ENCODE measurements at places on chromosomes 16 and 17. TPM values are rescaled to one million over a fixed set of nuclear protein-coding genes. Genes with fewer than 3 reads are reported as not detected.

DNA sequence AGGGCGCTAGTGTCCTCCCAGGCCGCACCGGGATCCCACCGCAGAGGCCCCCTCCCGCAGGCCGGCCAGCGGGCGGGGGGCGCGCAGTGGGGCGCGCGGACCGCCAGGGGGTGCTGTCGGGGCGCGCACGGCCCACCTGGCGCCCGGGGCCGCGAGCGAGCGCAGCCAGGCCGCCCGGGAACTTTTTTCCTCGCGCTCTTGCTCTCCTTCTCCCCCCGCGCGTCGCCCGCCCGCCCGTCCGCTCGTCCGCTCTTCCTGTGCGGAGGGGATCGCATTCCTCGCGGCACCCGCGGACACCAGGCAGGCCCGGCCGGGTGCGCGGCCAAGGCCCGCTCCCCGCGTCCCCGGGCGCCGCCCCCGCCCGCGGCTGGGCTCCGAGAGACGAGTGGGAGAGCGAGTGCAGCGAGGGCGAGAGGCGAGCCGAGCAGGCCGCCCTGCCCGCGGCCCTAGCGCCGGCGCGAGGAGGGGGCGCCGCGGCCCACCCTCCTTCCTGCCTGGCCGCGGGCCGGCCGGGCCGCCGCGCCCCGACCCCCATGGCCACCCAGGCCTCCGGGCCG is at the start of gene RAI1:
Gene RAI1, plus strand, starts transcription at position 272 of the 557 bp plus-strand sequence. CDS start 111,491 bp downstream, outside the sequence.
- H3K27me3 ChIP-seq = no peaks in the 10 kb centered on the region
- H3K4me3 ChIP-seq = peak within 1 kb of the TSS; percentile 82
- H3K27ac ChIP-seq = peak within 1 kb of the TSS; percentile 91
- peak; percentile 44 for DNase-seq

GRCh38 chr17:59074494-59074893 is 32.2 kb downstream of the TRIM37 start:
- peaks cover 9% of the 10 kb centered on the region for H3K36me3 ChIP-seq
- H3K4me1 ChIP-seq = no peaks in the 10 kb centered on the region
- no peak overlapping the region for H3K27ac ChIP-seq
- no peak overlapping the region for H3K4me3 ChIP-seq
- no peaks in the 10 kb centered on the region for H3K27me3 ChIP-seq

DNA sequence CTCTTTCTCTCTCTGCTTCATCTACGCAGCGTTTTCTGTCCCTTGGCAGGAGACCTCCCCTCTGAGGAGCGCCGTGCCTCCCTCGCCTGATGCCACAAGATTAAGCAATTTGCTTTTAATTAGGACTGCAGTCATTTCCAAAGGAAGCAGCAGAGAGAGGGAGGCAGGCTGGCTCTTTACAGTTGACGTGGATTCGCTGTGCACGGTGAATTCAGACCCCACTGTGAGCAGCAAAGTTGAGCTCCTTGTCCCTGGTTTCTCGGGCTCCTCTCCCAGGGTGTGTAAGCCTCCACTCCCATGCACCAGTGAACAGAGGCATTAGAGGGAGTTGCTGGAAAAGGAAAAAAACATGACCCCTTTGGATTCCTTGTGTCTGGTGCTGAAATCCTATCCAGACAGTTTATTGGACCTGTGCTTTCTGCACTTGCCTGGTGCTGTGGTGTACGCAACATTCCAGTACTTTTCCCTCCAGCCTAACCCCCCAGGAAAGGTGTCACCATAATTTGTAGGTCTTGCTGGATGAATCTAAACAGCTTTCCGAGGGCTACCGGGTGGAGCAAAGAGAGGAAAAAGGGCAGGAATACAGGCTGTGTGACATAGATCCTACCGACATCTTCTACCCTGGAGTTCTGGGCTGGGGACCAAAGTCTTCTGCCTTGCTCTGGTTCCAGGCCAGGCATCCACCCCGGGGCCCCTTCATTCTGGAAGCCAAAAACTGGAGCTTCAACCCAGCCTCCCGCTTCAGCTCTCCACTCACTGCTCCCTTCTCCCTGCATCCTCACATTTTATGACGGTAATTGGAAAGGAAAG is 171.0 kb downstream of the MAF start:
- H3K4me3 ChIP-seq = no peak overlapping the region
- no peaks in the 10 kb centered on the region for H3K4me1 ChIP-seq
- H3K27me3 ChIP-seq = no peaks in the 10 kb centered on the region

DNA sequence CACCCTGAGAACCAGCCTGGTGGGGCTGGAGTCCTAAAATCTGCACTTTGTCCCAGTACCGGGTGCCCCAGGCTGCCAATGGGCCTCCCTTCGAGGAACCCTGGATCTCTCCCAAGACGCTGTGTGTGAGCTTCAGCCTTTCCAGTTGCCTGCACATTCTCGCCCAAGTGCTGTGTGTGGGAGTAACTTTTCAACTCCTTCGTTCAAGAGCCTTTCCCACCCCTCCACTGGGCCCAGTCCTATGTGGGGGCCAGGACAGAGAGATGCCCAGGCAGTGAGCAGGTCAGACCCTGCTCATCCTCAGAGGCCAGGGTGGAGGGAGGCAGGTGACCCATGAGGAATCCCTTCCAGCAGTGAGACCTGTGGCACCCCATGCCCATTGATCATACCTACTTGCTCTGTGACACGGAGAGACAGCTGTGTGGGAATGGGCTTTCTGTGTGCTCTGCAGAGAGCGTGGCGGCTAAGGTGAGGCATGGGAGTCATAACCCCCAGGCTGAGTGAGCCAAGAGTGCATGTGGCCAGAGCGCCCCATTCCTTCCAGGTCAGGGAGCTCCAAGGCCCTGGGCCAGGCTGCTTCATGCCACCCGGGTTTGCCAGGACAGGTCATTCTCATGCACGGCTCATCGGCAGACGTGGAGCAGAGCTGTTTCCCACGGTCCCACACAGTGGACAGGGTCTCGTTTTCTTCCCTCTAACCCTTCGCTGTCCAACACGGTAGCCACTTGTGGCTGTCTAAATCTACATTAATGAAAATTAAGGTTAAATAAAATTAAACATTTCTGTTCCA is 154.4 kb downstream of the CLEC16A start:
- no peaks in the 10 kb centered on the region for H3K4me1 ChIP-seq
- no peaks in the 10 kb centered on the region for H3K27me3 ChIP-seq
- no peak overlapping the region for H3K27ac ChIP-seq
- no peak overlapping the region for H3K4me3 ChIP-seq

DNA sequence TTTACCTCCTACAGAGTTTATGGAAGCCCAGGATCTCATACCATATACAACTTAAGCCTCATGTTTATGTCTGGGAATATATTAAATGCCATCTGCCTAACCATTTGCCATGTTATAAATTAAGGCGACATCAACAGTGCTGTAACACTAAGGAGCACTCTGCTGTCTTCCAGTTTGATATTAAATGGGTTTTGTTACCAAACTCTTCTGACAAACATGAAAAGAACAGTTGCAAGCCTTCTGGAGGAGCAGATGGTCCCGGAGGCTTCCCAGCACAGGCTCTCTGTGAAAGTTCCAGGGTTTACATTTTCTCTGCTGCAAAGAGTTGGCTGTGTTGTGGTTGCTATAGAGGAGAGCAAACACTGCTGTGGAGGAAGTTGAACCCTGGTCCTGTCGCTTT is 545.3 kb upstream of the SALL1 start:
- H3K4me1 ChIP-seq = no peaks in the 10 kb centered on the region
- no peaks in the 10 kb centered on the region for H3K36me3 ChIP-seq

DNA sequence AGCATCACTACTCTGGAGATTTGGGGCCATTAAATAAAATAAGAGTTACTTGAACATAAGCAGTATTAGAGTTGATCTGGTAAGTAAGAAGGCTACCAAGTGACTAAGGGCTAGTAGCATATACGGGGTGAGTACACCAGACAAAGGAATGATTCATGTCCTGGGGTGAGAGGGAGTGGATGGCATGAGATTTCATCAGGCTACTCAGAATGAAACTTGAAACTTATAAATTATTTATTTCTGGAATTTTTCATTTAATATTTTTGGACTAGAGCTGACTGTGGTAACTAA is 2.3 kb downstream of the SLFN5 start:
- no peaks in the 10 kb centered on the region for H3K36me3 ChIP-seq
- H3K4me1 ChIP-seq = peaks cover 17% of the 10 kb centered on the region
- DNase-seq = no peak
- H3K4me3 ChIP-seq = no peak overlapping the region

GRCh38 chr17:3647769-3648555 is 11.4 kb downstream of the CTNS start:
- H3K4me3 ChIP-seq = no peak overlapping the region
- peak overlapping the region; percentile 71 for H3K27ac ChIP-seq
- H3K4me1 ChIP-seq = no peaks in the 10 kb centered on the region
- H3K36me3 ChIP-seq = peaks cover 79% of the 10 kb centered on the region
- no peaks in the 10 kb centered on the region for H3K27me3 ChIP-seq

- no peak overlapping the region for H3K4me3 ChIP-seq
- H3K36me3 ChIP-seq = no peaks in the 10 kb centered on the region
- no peak for DNase-seq
- H3K27ac ChIP-seq = no peak overlapping the region
- no peaks in the 10 kb centered on the region for H3K4me1 ChIP-seq
Observed at GRCh38 chr17:78507526-78507925, 69.7 kb downstream of the DNAH17 start.

GRCh38 chr17:42803074-42803883 is 4.6 kb downstream of the CNTD1 start:
- DNase-seq = no peak
- H3K4me3 ChIP-seq = no peak overlapping the region
- H3K4me1 ChIP-seq = peaks cover 6% of the 10 kb centered on the region

DNA sequence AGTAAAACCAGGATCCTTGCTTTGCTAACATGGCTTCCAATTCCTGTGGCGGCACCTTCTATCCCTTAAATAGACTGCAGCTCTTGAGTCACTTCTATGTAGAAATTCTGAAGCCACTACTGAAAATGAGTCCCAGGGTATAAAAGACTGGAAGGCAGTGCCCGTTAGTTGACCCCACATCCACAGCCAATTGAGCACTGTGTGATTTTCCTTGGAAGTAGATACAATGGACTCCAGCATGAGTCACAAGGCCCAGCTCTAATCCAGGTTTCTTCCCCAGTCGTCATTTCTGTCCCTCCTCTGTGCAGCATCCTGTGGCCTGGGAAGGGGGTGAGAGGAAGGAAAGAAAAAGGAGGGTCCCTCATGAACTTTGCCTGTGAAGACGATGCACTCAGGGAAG is 69.5 kb downstream of the HLF start:
- no peaks in the 10 kb centered on the region for H3K4me1 ChIP-seq
- no peaks in the 10 kb centered on the region for H3K27me3 ChIP-seq
- H3K4me3 ChIP-seq = no peak overlapping the region
- no peaks in the 10 kb centered on the region for H3K36me3 ChIP-seq
- no peak for DNase-seq

DNA sequence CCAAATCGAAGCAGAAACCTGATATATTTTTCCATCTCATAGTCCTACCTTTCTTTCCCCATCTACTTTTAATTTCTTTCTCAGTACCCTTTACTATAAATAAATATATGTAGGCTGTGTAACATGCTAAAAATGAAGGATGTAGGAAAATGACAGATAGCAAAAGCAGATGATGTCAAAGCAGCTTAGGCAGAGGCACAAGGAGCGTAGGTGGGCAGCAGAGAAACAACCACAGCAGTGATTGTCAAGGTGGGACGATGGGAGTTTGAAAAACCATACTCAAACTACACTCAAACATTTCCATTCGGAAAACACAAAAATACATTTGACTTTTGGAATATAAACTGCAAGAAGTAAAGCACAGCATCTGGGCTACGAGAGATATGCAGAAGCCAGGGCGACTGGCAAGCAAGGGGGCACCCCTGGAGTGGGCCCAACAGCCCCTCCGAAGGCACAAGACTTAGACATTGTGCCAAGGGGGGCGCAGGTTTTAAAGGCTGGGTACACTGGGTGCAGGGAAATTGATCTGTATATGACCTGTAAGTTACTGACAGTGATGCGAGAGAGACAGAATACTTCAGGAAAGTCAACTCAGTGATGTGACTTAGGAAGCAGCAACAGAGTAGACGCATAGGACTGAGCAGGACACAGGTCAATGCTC is 31.1 kb downstream of the SNN start:
- no peak overlapping the region for H3K27ac ChIP-seq
- H3K36me3 ChIP-seq = peaks cover 15% of the 10 kb centered on the region
- H3K27me3 ChIP-seq = no peaks in the 10 kb centered on the region
- H3K4me1 ChIP-seq = no peaks in the 10 kb centered on the region
- DNase-seq = no peak

GRCh38 chr17:7858522-7858810 is 663 bp downstream of the CYB5D1 start:
- H3K27ac ChIP-seq = peak overlapping the region; percentile 86
- DNase-seq = no peak

DNA sequence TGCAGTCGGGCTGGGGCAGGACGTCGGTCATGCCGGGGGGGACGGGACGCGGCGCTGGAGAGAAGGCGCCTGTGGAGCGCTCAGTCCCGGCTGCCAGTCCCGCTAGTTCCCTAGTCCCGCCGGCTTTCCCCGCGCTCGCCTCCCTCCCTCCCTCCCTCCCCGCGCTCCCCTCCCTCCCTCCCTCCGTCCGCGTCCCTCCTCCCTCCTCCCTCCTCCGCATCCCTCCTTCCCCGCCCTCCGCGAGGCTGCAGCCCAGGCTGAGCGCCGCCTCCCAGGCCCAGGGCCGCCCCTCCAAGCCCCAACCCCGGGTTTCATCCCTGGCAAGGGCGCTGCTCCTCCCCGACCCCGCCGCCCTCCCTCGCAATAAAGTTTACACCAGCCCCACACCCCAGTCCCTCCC is 34.8 kb downstream of the TIMM22 start:
- peak overlapping the region; percentile 80 for H3K27ac ChIP-seq
- H3K36me3 ChIP-seq = no peaks in the 10 kb centered on the region
- H3K4me1 ChIP-seq = peaks cover 58% of the 10 kb centered on the region
- DNase-seq = no peak
- H3K27me3 ChIP-seq = no peaks in the 10 kb centered on the region
- peak overlapping the region; percentile 24 for H3K4me3 ChIP-seq

Gene CNTD1
- 0.22 TPM for total RNA-seq

Gene MSLN
- not detected for total RNA-seq

Gene TNP2
- not detected for total RNA-seq

Gene CHST4
- total RNA-seq = not detected

Gene SPEM2
- total RNA-seq = not detected

Gene BEAN1
- 0.30 TPM for total RNA-seq

Gene FOXF1
- not detected for total RNA-seq
